ENCODE measurements at places on chromosomes 1 and 21. TPM values are rescaled to one million over a fixed set of nuclear protein-coding genes. Genes with fewer than 3 reads are reported as not detected.

TENT5C gene
- total RNA-seq: 75.1 TPM

CHIA gene
- total RNA-seq: not detected

DNA sequence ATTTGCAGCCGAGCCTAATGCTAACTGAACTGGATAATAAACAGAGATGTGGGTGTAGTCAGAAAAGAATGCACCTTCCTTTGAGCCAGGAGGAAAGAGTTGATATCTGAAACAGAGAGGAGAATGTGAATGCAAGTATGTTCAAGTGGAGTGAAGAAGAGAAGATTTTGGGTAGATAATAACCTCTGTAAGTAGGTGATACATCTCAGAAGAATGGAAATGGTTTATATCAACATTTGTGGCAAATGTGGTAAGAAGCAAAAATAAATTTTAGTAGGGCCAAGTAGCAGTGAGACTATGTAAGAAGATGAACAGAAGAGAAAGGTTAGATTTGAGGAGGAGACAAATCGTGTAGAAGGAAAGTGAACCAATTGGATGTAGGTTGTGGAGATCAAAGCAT lies 1.7 kb upstream of the DNTTIP2 start:
- no peak for DNase-seq

GRCh38 chr1:54986025-54986424 lies 5.6 kb downstream of the TMEM61 start:
- no peak for DNase-seq

DNA sequence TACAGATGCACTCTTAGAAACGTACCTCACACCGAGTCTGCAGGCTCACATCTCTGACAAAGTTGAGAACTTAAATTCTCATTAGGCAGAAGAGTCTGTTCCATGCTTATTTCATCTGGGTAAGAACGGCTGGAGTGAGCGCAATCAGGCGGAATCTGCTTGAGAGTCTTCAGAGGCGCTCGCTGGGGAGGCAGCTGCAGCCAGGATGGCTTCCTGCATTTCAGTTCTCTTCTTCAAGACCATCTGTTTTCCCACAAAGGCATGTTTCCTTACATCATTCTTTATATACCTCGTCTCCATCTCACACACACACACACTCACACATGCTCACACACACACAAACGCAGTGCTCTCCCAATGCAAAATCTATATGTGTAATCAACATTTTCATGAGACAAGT lies 497.1 kb downstream of the AJAP1 start:
- DNase-seq: no peak

GRCh38 chr21:24224422-24224821 lies 1382.9 kb downstream of the MRPL39 start:
- no peak for DNase-seq

DNA sequence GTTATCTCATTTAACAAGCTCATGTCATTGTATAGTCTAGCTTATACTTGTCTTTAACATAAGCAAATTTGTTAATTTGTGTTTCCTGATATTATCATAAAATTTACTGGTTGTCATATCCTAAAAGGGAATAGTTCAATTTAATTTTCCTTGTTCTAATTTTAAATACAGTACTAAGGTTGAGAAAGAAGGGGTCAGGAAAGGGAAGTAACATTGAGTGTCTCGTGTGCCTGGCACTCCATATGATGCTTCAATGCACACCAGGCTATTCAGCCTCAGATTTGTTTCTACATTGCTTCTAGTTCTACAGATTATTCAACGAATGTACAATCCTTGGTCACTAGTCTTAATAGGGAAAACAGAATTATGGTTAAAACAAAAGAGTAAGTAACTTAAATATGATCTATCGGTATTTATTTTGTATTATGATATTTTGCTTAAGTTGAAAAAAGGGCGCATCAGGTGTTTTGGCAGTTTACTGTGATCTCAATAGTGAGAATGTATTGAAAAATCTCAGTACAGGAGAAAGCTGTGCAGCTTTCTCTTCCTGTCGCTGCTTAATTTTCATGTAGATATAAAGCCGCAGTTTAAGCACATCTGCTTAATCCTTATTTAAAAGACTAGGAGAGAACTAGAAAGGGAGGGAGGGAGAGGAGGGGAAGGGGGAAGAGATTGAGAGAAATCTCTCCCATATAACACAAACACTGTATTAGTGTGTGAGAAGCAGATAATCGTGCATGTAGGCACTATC lies 13.0 kb downstream of the PTPRC start:
- no peak for DNase-seq

DNA sequence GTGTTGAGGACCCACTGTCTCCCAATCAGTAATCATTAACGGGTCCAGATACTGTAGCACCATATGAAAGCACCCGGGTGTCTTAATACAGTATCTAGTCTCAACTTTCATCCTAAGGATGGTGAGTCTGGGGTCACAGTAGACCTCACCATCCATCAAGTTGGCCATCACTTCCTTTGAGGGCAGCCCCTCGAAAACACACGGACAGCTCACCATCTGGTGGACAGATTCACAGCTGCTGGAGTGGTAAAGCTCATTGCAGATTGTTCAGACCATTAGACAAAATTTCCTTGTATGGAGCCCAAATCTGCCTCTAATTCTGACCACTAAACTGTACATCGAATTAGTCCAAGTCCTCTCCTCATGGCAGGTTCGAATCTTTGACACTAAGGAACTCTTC lies 123.1 kb downstream of the PGBD5 start:
- no peak for DNase-seq

DNA sequence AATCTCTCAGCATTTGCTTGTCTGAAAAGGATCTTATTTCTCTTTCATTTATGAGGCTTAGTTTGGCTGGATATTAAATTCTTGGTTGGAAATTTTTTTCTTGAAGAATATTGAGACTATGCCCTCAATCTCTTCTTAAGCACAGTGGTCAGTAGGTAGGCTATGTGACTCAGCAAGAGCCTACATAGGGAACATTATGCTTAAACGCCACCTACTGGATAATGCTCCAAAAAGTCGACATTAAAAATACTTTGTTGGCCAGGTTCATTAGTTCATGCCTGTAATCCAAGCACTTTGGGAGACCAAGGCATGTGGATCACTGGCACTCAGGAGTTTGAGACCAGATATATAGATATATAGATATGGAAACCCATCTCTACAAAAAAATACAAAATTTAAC lies 678.0 kb upstream of the USP24 start:
- no peak for DNase-seq

All from natural killer cell treated with Interleukin-12 subunit alpha and Interleukin-12 subunit beta and Interleukin-15 and Interleukin-18, amount 100 ng/mL, for 72 hours (primary cell).